ENCODE measurements at places on chromosomes 3 and 15.

DNA sequence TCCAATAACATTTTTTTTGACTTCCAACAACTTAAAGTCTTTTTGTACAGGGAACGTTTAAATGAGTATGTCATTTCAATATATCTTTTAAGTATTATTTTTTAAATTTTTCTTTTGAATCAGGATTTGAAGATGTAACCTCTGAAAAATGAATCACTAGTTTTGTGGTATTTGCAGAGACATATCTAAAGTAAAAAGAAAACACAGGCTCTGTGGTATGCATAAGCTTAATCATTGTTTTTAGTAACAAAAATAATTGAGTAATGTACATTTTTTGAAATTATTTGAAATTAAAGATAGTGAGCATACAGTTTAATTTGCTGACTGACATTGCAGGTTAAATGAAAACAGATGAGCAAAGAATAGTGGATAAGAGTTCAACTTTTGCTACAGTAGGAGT, 531.3 kb downstream of the ROBO1 start:
- DNase-seq: no peak

GRCh38 chr15:88703533-88703932, 64.7 kb downstream of the ISG20 start:
- DNase-seq: no peak

- DNase-seq: no peak
Measured at GRCh38 chr3:150247441-150247840, 160.7 kb upstream of the TSC22D2 start.

DNA sequence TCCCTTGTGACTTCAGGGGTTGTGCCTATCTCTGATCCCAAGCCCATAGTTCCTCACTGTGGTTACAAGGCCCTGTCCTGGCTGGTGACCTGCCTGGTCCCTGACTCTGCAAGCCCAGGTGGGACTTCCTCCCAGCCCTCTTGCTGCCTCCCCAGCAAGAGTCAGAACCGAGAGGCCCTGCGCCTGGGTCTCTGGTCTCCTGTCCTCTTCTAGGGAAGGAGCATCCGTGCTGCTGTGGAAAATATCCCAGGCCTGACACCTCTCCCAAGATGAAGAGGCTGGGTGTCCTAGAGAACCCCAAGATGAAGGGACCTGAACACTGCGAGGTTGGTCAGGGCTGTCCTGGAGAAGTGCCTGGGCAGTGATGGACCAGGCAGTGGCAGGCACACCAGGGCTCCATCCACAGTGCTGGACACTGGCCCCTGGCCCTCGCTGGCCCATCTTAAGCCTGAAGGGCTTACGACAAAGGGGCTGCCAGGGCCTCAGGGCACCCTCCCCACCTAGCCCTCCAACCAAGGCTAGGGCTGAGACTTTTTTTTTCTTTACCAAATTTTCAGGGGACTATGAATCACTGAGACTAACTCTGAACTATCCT, 32.7 kb downstream of the PTH1R start:
- no peak for DNase-seq

DNA sequence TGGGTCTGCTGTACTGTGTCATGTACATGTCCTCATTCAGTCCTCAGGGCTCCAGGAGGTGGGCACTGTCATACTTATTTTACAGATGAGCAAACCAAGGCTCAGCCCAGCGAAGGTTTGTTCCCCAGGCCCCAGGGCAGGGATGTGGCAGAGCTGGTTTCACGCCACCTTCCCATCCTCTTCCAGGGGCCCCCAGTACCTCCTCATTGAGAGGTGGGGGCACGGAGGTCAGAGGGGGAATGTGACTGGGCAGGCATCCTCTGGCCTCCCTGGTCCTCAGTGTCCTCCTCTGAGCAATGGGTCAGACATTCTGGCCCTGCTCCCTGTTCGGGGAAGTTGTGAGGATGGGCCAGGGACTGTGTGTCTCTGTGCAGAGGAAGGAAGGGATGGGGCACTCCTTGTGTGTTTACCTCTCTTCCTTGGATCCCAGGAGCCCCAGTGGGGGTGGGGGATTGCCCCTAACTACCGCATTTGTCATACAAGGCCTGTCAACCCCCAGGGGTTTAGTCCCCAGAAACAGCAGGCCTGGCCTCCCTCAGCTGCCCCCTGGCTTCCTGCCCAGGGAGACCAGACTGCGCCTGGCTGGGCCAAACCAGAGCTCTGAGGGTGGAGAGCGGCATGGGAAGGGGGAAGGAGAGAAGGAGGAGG, 65.9 kb upstream of the LCTL start:
- DNase-seq: no peak

DNA sequence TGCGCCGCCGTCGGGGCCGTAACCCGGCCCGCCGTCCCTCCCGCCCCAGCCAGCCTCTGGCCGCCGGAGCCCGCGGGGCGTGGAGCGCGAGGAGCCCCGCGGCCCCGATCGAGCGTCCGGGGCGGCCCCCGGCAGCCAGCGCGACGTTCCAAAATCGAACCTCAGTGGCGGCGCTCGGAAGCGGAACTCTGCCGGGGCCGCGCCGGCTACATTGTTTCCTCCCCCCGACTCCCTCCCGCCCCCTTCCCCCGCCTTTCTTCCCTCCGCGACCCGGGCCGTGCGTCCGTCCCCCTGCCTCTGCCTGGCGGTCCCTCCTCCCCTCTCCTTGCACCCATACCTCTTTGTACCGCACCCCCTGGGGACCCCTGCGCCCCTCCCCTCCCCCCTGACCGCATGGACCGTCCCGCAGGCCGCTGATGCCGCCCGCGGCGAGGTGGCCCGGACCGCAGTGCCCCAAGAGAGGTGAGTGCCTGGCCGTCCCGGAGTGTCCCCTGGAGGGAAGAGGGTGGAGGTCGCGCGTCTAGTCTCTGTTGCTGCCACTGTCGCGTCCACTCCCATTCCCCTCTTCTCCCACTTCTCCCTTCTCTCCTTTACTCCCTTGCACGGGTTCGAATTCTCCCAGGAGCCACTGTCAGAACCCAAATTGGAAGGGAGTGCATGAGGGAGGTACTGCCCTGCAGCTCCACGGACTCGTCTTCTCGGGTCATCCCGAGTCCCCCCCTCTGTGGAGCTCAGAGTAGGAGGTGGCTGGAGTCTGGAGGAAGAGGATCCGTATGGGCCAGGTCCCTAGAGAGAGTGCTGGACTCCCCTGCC, 585 bp downstream of the CSK start:
- peak; percentile 81 for DNase-seq

GRCh38 chr3:196321162-196321561, 3.1 kb upstream of the DYNLT2B start:
- DNase-seq: no peak

- DNase-seq: no peak
Measured at GRCh38 chr3:123724306-123724705, 139.5 kb upstream of the HACD2 start.

DNA sequence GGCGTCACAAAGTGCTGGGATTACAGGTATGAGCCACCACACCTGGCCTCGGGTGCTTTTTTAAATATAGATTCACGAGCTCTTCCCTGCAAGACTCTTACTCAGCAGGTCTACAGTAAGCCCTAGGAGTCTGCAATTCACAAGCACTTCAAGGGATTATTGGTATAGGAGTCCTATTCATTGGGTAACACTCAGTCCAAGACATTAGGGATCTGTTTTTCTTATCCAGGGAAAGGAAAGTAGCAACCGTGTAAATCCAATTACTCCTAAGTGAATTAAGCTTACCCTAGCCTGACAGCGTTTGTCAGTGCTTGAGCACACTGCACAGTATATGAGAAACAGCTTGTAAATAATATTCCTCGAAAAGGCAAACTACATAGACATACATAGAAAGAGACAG, 109.9 kb downstream of the SENP2 start:
- DNase-seq: no peak

DNA sequence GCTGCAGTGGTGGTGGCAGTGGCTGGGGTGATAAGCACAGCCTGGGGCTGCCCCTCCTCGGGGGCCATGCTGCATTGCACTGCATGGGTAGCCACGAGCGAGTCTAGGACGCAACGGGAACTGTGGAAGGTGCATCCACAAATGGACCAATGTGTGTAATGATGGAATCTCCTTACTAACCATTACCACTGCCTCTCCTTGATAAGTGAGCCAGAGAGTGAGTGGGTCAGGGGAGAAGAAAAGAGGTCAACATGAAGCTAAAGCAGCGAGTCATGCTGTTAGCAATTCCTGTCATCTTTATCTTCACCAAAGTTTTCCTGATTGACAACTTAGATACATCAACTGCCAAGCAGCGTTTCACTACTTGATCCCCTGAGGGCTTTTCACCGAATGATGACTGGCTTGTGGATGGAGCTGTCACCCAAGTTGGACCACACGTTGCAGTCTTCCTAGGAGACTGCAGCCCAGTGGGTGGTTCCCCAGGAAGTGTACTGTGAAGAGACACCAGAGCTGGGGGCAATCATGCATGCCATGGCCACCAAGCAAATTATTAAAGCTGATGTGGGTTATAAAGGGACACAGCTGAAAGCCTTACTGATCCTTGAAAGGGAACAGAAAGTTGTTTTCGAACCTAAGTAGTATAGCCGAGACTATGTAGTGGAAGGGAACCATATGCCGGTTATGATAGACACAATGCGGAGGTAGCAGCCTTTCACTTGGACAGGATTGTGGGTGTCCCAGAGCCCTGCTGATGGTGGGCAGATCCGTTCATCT, 20.6 kb downstream of the SAMD7 start:
- no peak for DNase-seq

DNA sequence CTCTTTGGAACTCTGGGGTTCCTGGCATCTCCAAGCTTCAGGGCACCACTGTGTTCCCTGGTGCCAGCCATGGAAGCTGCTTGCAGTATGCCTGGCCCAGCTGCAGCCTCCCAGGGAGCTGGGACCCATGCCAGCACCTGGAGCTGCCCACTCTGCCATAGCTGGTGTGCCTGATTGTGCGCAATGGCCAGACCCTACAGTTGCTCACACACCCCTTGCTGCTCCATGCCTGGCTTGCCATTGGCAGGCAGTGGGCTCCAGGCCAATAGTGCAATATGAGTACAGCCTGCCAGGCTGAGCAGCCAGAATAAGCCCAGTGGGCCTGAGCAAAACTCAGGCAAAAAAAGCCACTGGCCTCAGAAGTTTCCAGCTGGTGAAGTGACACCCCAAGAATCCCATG, 43.8 kb upstream of the LRRFIP2 start:
- no peak for DNase-seq

GRCh38 chr15:60343221-60343970, 54.4 kb downstream of the ANXA2 start:
- DNase-seq: no peak

DNA sequence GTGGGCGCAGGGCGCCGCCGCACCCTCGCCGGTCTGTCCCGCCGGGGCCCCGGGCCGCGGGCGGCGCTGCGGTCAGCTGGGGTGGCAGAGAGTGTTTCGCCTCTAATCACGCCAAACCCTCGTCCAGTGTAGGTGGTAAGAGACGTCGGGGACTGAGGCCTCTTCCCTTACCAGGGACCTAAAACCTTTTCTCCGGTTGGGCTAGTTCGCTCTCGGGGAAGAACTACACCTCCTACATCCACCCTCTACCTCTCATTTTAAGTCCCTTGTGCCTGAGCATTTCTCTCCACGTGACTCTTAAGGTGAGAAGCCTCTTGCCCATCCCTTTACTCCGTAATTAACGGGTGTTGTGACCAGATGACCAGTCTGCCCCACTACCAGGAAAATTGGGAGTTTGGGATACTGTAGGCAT, 520 bp downstream of the TMEM42 start:
- no peak for DNase-seq

DNA sequence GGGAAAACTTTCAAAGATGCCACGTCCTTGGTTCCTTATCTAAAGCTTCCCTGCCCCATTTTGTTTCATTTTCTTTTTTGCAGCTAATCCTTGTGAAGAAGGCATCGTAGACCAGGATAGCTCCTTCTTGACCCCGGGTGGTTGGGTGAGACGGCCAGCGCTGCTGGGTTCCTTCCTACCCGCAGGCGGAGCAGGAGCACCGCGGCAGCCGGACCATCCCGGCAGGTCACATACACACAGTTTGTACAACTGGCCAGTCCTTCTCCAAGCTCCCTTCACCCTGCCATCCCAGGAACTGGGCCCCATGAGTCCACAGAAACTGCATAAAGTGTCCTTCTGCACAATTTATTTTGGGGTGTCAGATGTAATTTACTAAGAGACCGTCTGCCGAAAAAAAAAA, 83.9 kb downstream of the MEGF11 start:
- no peak for DNase-seq

- DNase-seq: no peak
Measured at GRCh38 chr15:80441714-80442113, 37.5 kb downstream of the ARNT2 start.

DNA sequence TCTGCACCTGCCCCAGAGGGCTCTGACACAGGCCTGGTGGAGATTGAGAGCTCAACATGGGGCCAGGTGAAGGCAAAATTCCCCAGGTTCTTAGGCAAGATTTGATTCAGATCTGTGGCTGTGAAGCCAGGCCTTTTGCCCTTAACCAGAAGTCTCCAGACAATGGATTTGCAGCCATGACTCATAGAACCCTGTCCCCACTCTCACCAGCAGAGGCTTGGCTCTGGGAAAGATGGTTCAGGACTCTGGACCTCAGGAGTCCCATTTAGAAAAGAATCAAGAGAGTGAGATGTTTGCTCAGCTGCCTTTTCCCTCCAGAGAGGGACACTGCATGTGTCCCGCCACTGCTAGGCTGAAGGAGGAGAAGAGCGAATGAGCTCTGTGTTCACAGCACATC, 361.4 kb upstream of the ICE2 start:
- no peak for DNase-seq

- no peak for DNase-seq
Measured at GRCh38 chr3:108342837-108343486, 46.6 kb downstream of the HHLA2 start.

- no peak for DNase-seq
Measured at GRCh38 chr3:71376503-71376902, 207.0 kb downstream of the FOXP1 start.

DNA sequence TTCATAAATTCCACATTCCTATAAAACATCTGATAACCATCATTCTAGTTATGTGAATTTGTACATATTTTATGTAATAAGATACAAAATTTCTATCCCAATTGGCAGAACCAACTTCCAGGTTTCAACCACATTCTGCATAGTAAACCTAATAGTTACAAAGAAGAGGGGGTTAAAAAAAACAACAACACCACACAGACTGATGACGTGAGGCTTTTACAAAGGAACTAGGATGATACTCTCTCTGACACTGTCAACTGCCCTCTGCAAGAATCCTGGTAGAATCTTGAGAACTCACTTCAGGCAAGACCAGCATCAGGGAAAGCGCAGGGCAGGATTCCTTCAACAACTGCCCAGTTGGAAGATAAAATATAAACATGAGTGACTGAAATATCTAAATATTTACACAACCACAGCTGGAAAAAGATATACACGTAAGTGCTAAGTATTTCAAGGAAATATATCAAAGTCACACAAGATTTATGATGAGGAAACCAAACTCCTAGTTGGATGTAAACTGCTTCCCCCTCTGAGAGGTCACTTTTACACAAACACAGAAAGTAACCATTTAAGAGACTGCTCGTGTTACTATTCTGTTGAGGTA, 816.4 kb downstream of the ROBO1 start:
- no peak for DNase-seq
